ENCODE measurements at places on chromosomes 1 and 21. TPM values are rescaled to one million over a fixed set of nuclear protein-coding genes. Genes with fewer than 3 reads are reported as not detected.

DNA sequence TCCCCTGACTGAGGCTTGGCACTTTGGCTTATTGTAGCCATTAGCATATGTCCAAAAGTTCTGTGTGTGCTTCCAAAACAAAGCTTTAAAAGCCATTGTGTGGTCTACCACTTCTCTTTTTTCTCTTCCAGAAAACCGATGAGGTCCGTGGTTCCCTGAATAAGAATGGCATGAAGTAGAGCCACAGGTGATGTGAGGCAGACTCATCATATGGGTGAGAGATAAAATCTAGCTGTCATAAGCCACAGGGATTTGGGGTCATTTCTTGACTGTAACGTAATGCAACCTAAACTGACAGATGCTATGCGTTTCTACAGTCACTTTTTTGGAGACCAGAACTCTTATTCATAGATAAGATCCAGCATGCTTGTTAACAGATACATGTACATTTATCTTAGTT, 7.0 kb upstream of the GREM2 start:
- H3K27ac ChIP-seq, result no peak overlapping the region
- no peaks in the 10 kb centered on the region for H3K36me3 ChIP-seq
- no peak for DNase-seq

DNA sequence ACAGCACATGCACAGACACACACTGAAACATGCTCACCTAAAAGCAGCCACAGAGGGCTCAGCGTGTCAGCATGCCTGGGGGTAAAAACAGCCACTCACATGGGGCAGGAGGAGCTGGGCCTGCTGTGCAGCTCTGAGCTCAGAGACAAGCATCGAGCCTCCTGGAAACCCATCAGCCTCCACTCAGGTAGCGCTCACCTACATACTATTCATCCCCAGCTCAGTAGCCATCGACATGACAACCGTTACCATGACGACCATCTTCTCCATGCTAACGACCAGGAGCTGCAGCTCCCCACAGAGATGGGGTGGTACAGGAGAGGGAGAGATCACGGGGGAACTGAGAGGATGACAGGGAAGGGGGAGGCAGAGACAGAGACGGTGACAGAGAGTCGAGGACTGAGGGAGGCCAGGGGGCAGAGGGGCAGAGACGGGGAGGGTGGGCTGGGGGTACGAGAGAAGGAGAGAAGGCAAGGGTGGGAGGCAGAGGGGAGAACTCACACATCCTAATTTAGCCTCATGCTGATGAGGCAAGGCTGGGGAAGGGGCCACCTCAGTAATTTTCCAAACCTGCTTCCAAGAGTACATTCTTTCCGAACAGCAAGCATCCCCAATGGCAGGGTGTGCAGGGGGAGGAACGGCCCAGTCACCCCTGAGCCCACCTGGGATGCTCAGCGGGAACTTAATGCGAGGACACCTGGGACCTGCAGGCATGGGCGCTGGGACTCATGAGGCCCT, 28.4 kb downstream of the SDC3 start:
- no peaks in the 10 kb centered on the region for H3K36me3 ChIP-seq
- no peak for DNase-seq
- peaks cover 10% of the 10 kb centered on the region for H3K4me1 ChIP-seq
- H3K27ac ChIP-seq, result no peak overlapping the region

The ZBTB21 gene
- polyA plus RNA-seq, result 1.8 TPM

The DUSP23 gene
- 39.2 TPM for polyA plus RNA-seq

DNA sequence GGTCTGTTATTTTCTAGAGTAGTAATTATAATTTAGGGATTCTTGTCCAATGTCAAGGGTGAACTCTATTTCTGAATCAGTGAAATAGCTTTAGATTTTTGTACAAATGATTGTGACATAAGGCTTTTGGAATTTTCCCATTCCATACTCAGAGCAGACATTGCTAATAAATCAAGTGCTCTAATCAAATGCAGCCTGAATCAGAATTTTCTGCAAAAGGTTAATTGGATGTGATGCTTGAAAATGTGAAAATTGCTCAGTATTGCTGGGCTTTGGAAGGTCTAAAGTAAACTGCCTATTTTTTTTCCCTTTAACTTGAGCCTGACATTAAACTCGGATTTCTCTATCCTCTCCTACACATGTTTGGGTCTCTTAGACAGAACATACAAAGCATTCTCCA, 23.2 kb downstream of the SGIP1 start:
- no peaks in the 10 kb centered on the region for H3K27me3 ChIP-seq
- H3K27ac ChIP-seq, result no peak overlapping the region
- no peaks in the 10 kb centered on the region for H3K4me1 ChIP-seq
- no peak overlapping the region for H3K4me3 ChIP-seq

The BNIPL gene
- polyA plus RNA-seq, result 0.86 TPM

GRCh38 chr1:47187926-47188250, 1.9 kb downstream of the PDZK1IP1 start:
- H3K36me3 ChIP-seq, result peaks cover 6% of the 10 kb centered on the region
- peaks cover 2% of the 10 kb centered on the region for H3K27me3 ChIP-seq
- no peak for DNase-seq
- H3K4me3 ChIP-seq, result no peak overlapping the region
- peak overlapping the region; percentile 54 for H3K27ac ChIP-seq
- H3K4me1 ChIP-seq, result peaks cover 5% of the 10 kb centered on the region

DNA sequence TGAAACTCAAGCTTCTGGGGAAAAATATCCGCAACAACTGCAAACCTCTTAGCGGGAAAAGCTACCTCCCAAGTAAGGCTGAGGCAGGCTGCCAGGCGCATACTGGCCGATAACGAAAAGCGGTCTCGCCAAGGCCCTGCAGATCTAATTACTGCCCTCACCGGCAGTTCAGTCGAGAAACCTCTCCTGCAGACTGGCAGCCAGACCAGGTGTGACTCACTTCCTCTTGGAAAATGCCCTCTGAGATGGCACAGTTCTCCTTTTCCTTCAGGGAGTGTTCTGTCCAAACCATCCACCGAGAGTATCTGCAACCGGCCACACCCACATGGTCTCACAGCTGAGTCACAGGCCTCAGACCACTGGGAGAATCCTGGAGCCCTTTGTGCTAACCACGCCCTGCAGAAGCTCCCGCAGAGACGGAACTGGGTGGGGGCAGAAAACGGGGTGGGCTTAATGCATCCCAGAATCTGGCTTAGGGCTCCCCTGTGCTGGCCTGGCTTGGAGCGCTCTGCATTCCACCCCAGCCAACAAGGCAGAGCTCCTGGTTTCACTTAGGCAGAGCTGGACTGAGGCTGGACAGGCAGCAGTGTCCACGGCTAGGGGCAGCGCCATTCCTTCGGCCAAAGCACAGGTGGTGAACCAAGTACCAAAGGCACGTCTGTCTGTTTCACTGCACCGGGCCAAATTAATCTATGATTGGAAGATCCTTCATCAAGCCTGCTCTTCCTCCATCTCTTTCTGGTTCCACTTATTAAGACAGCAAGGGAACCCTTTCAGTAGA, 1.2 kb downstream of the S100A10 start:
- DNase-seq, result peak; percentile 93
- peak overlapping the region; percentile 98 for H3K27ac ChIP-seq
- H3K4me3 ChIP-seq, result peak overlapping the region; percentile 84
- peaks cover 5% of the 10 kb centered on the region for H3K4me1 ChIP-seq
- H3K27me3 ChIP-seq, result no peaks in the 10 kb centered on the region
- H3K36me3 ChIP-seq, result no peaks in the 10 kb centered on the region

DNA sequence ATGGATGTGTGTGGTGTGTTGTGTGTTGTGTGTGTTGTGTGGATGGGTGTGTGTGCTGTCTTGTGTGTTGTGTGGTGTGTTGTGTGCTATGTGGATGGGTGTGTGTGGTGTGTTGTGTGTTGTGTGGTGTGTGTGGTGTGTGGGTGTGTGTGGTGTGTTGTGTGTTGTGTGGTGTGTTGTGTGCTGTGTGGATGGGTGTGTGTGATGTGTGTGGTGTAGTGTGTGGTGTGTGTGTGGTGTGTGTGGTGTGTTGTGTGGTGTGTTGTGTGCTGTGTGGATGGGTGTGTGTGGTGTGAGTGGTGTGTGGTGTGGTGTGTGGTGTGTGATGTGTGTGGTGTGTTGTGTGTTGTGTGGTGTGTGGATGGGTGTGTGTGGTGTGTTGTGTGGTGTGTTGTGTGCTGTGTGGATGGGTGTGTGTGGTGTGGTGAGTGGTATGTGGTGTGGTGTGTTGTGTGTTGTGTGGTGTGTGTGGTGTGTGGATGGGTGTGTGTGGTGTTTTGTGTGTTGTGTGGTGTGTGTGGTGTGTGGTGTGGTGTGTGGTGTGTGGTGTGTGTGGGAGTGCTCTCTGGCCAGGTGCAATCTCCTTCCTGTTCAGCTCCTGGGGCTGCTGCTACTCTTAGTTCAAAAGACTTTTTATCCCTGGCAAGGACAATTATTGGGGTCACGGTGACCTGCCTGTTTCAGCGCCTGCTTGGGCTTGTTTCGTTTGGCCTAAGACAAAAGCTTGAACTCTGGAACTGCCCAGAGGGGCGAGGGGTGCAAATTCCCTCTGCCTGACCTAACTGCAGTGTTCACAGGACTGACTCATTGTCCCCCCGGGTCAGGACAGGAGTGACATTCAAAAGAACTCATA, 101.1 kb downstream of the UBIAD1 start:
- H3K27ac ChIP-seq, result no peak overlapping the region
- no peaks in the 10 kb centered on the region for H3K36me3 ChIP-seq
- no peaks in the 10 kb centered on the region for H3K4me1 ChIP-seq
- no peak for DNase-seq
